Memory B cell (primary cell): ENCODE measurements at places on chromosomes 7 and 10.
A peak's percentile ranks its signal among the peaks of the same experiment; 100 is the strongest.

- peak; percentile 20 for DNase-seq
Measured at GRCh38 chr7:24965831-24966708, 13.9 kb downstream of the OSBPL3 start.

DNA sequence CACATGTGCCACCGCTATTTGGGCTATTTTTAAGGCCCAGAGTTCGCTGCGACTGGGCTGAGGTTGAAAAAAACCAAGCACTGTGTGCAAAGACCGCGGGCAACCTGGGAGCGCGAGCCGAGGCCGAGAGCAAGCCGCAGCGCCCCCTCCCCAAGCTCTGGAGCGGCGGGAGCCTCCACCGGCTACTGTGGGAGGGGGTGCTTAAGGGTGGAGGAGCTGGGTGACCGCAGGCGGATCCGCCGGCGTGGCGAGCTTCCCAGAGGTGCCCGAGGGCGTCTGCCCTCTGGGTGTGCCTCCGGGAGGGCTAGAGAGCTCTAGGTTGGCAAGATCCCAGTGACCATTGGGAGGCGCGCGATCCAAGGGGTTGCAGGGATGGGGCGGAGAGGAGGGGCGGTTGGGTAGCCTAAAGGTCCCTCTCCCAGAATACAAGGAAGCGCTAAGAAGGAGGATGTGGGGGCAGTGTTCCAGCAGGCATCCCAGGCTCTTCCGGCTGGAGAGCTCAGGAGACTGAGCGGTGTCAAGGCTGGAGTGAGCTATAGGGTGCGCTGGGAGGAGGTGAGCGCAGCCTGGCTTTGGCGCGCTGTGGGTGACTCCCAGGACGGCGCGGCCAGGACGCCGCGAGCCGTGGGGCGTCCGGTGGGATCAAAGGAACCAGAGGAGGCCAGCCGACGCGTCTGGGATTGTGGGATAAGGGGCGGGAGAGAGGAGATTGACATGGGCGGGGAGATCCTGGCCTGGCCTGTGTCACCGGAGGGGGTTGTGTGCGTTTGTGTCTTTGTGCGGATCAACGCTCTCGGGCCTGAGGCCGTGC, 8.0 kb downstream of the DLX5 start:
- no peak for DNase-seq

- no peak for DNase-seq
Measured at GRCh38 chr10:13993673-13994089, 337.0 kb downstream of the FRMD4A start.

- no peak for DNase-seq
Measured at GRCh38 chr7:44078521-44078920, 3.8 kb downstream of the POLM start.

GRCh38 chr7:34851431-34851830, 185.9 kb downstream of the DPY19L1 start:
- no peak for DNase-seq

- DNase-seq = no peak
Measured at GRCh38 chr7:144384071-144384470, 19.4 kb downstream of the NOBOX start.

- no peak for DNase-seq
Measured at GRCh38 chr10:125455855-125456254, 227.1 kb downstream of the TEX36 start.

DNA sequence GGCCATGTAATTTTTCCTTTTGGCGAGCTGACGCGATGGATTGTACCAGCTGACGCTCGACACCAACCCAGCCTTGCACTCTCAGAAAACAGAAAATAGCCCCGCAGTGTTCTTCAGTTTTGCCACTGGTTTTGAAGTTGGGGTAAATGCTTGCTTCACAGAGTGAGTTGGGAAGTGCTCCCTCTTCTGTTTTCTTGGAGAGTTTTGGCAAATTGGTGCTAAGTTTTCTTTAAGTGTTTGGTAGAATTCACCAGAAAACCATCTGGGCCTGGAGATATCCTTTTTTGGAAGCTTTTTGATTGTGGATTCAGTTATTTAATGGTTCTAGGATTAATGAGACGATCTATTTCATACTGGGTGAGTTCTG, 252.8 kb downstream of the ELFN1 start:
- no peak for DNase-seq

DNA sequence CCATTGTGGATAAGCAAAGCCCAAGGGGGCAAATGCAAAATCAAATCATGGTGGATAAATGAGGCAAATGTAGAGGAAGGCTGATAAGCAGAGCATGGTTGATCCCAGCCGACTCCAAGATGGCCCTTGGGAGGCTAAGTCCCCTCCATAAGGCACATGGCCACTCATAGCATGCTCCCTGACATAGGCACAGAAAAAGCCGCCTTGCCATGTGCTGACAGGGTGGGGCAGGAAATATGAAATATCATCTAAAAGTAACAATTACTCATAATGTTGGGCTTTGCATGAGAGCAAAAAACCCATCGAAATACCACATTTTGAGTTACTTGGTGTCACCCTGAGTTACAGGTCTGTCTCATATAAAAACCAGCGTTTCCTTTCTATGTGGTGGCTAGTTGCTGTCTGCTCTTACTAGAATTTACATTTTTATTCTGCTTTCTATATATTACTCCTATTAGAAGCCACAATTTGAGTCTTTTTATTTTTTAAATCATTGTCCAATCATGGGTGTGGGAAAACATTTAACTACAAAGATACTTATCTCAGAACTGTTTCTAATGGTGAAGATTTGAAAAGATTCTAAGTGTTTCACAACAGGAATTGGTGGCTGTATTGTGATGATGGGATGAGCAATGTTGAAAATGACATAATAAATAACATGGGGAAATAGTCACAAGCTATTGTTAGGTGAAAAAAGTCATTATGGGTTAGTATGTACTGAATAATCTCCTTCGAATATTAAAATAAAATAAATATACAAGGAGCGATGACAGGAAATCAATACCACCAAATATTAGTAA, 102.7 kb downstream of the CUBN start:
- no peak for DNase-seq
